ENCODE measurements at places on chromosomes 1 and 21.
A peak's percentile ranks its signal among the peaks of the same experiment; 100 is the strongest.

GRCh38 chr1:37325010-37325409, 149.4 kb upstream of the ZC3H12A start:
- no peak for DNase-seq
- H3K36me3 ChIP-seq: no peaks in the 10 kb centered on the region
- H3K4me1 ChIP-seq: peaks cover 15% of the 10 kb centered on the region
- peaks cover 4% of the 10 kb centered on the region for H3K27me3 ChIP-seq

GRCh38 chr1:108034396-108034795, 69.4 kb upstream of the VAV3 start:
- no peak for DNase-seq
- no peak overlapping the region for H3K27ac ChIP-seq
- peaks cover 3% of the 10 kb centered on the region for H3K36me3 ChIP-seq
- no peaks in the 10 kb centered on the region for H3K27me3 ChIP-seq
- H3K4me3 ChIP-seq: no peak overlapping the region
- H3K4me1 ChIP-seq: peaks cover 2% of the 10 kb centered on the region

DNA sequence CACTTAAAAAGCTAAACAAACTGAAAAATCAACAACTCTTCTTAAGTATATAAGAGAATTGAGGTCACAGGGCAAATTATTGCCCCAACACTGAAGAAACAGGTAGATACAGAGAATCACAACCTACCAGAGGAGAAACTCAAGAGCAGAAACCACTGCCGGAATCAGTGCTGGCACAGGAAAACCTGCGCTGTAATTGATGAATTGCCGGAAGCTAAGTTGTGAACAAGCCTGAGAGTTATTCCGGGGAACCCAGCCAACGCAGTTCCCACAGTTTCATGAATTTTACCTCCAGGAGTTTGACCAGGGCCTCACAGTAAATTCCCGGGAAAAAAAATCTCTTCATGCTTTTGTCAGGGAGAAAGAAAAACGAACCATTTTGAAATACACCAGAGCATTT, 657.1 kb upstream of the BRINP3 start:
- H3K4me1 ChIP-seq: no peaks in the 10 kb centered on the region
- no peak overlapping the region for H3K27ac ChIP-seq
- no peaks in the 10 kb centered on the region for H3K27me3 ChIP-seq
- H3K36me3 ChIP-seq: no peaks in the 10 kb centered on the region

DNA sequence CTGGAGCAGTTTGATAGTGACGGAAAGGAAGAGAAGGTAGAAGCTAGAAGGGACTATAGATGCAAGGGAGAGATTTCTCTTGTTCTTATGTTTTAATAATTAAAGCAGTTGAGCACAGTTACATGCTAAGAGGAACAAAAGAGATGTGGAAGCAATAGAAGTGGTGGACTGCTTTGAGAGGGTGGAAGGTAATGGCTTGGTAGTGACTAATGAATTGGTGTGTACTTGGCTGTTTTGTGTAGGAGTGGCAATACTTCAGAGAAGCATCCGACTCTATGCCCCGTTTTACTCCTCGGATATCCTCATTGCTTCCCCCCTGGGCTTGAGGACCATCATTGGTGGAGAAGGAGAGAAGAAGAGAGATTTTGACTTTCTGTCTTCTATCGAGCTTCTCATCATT, 12.8 kb downstream of the UTP25 start:
- H3K27me3 ChIP-seq: no peaks in the 10 kb centered on the region
- H3K4me3 ChIP-seq: no peak overlapping the region
- H3K4me1 ChIP-seq: no peaks in the 10 kb centered on the region
- H3K36me3 ChIP-seq: peaks cover 47% of the 10 kb centered on the region
- DNase-seq: no peak
- peak overlapping the region; percentile 38 for H3K27ac ChIP-seq

- DNase-seq: no peak
- no peaks in the 10 kb centered on the region for H3K36me3 ChIP-seq
- no peaks in the 10 kb centered on the region for H3K4me1 ChIP-seq
- H3K4me3 ChIP-seq: no peak overlapping the region
These were observed 240.3 kb downstream of the LMX1A start for GRCh38 chr1:165116171-165116570.

DNA sequence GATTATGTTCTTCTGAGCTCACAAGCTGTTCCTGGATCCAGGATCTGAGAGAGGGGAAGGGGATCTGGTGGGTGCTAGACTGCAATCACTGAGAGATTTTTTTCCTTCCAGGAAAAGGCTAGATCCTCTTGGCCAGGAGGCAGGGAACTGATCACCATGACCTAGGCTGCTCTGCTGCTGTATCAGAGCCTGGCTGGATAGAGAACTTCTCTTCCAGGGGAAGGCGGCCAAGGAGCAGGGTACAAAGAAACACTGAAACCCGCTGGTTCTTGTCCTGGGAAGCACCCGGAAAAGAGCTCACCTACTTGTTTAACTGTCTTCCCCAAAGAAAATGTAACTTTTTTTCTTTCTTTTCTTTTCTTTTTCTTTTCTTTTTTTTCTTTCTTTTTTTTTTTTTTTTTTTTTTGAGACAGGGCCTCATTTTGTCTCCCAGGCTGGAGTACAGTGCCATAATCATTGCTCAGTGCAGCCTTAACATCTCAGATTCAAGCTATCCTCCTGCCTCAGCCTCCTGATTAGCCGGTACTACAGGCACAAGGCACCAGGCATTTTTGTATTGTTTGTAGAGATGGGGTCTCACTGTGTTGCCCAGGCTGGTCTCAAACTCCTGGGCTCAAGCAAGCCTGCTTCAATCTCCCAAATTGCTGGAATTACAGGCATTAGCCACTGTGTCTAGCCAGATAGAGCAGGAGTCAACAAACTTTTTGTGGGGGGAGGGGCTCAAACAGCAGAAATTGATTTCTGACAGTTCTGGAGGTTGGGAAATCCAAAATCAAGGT, 12.4 kb upstream of the RPS6KA1 start:
- no peaks in the 10 kb centered on the region for H3K27me3 ChIP-seq
- no peaks in the 10 kb centered on the region for H3K36me3 ChIP-seq
- H3K4me1 ChIP-seq: no peaks in the 10 kb centered on the region
- H3K4me3 ChIP-seq: no peak overlapping the region
- DNase-seq: no peak

DNA sequence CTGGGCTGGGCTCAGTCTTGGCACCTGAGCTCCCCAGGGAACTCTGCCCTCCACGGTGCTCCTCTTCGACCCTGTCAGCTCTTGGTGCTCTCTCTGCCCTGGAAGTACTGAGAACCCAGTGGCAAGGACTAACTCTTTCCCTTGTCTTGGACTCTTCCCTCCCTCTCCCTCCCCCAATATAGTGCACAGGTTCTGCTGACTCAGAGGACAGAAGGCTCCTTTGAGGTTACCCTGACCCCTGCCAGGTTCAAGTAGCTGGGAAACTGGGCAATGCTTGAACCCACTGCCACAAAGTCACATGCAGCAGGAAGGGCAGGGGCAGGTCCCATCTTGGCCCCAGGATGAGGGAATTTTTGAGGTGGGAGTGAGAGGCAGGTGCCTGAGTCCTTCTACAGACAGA, 20.3 kb downstream of the KCNQ4 start:
- H3K27me3 ChIP-seq: no peaks in the 10 kb centered on the region
- no peak for DNase-seq
- H3K4me3 ChIP-seq: no peak overlapping the region
- H3K36me3 ChIP-seq: no peaks in the 10 kb centered on the region
- peaks cover 36% of the 10 kb centered on the region for H3K4me1 ChIP-seq
- H3K27ac ChIP-seq: peak overlapping the region; percentile 21

DNA sequence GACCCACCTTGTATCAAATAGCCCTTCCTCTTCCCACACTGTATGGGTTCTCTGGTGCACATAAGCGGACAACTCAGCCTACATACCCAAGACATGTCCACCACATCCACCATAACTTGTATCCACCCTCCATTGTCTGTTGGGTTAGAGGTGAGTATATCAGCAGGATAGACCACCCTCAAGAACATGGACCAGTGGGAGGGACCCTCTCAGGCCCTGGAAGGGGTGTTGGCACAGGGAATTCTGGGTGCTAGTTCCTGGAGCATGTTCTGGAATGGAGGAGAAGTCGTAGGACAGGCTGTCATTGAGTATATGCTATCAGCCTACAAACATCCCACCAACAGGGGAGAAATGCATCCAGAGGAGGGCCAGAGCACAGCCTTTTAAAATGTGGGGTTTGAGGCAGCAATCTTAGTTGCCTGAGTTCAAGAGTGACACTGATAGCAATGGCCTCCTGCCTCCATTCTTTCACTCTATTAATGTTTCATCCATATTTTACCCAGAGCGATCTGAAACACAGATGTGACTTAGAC, 7.5 kb downstream of the CD55 start:
- peak overlapping the region; percentile 86 for H3K27ac ChIP-seq
- H3K36me3 ChIP-seq: peaks cover 33% of the 10 kb centered on the region
- H3K4me1 ChIP-seq: peaks cover 30% of the 10 kb centered on the region
- H3K4me3 ChIP-seq: no peak overlapping the region
- H3K27me3 ChIP-seq: no peaks in the 10 kb centered on the region

DNA sequence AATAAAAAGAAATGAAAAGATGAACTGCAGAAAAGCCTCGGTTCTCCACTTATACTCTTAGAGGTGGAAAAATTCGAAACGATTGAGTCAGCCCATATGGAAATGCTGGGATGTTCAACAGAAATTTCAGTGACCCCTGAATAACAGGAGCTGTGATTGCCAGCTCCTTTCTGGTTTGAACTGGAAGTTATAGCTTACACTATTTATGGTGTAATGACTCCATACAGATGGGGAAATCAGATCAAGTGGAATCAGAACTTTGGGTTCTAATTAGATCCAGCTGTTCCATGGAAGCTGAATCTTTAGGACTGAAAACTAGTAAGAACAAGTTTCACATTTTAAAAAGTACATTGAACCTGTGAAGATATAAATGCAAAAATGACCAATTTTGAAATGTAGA, 569.3 kb upstream of the ZRANB2 start:
- no peak overlapping the region for H3K4me3 ChIP-seq
- no peaks in the 10 kb centered on the region for H3K36me3 ChIP-seq
- no peaks in the 10 kb centered on the region for H3K4me1 ChIP-seq
- no peak overlapping the region for H3K27ac ChIP-seq

DNA sequence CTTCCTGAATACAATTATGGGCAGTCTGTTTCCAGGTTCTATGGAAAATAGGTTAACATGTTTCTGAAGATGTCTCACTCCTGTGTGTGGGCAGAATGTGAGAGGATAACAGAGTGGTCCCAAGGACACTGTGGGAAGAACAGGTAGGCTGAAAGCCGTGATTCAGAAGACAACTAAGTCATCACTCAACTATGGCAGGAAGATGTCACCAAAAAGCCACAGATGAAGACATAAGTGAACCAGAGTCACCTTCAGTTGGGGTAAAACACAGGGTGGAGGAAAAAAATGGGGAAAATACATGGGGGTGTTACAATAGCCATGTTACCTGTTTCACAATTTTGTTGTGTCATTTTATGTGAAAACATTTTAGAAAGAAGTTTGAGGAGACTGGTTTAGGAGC, 75.1 kb downstream of the UCHL5 start:
- no peak for DNase-seq
- H3K36me3 ChIP-seq: peaks cover 15% of the 10 kb centered on the region
- no peak overlapping the region for H3K27ac ChIP-seq
- peaks cover 3% of the 10 kb centered on the region for H3K4me1 ChIP-seq
- H3K27me3 ChIP-seq: no peaks in the 10 kb centered on the region
- H3K4me3 ChIP-seq: no peak overlapping the region

DNA sequence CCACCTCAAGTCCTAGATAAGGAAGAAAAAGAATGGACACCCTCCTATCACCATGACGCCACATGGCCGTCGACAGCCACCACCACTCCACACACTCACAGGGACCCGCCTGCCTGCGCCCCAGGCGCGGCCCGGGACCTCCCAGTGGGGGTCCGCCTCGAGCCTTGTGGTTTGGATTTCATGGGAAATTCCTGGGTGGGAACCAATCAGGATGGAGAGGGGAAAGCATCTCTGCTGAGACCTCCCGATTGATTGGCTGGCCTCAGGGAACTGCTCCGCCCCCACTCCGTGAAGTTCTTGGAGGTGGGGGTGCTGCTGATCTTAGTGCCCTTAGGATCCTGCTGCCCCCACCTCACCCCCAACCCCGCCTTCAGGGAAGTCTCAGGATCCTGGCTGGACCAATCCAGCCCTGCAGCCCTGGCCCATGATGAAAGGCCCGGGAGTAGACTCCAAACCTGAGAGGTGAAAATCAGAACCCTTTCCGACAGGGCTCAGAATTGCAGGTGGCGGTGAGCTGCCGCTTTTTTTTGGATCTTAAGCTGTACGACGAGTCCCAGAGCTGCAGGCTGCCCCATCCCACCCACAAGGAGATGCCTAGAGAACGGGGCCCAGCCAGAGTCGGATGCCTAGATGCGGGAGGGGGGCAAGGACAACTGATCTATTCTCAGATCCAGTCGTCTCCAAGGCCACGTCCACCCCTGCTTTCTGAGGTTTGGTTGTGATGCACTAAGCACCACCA, 29.0 kb upstream of the TMEM51 start:
- no peak overlapping the region for H3K4me3 ChIP-seq
- H3K27ac ChIP-seq: no peak overlapping the region
- H3K4me1 ChIP-seq: no peaks in the 10 kb centered on the region
- H3K27me3 ChIP-seq: peaks cover 7% of the 10 kb centered on the region
- no peak for DNase-seq

- H3K4me3 ChIP-seq: no peak overlapping the region
- H3K36me3 ChIP-seq: peaks cover 4% of the 10 kb centered on the region
- no peaks in the 10 kb centered on the region for H3K4me1 ChIP-seq
- no peak for DNase-seq
These were observed 75.5 kb downstream of the SERINC2 start for GRCh38 chr1:31488528-31488927.

- no peaks in the 10 kb centered on the region for H3K4me1 ChIP-seq
- no peak overlapping the region for H3K27ac ChIP-seq
- no peaks in the 10 kb centered on the region for H3K36me3 ChIP-seq
- DNase-seq: no peak
These were observed 258.5 kb downstream of the FOXD2 start for GRCh38 chr1:47696404-47696736.

- peaks cover 7% of the 10 kb centered on the region for H3K27me3 ChIP-seq
- no peaks in the 10 kb centered on the region for H3K4me1 ChIP-seq
- peak; percentile 76 for DNase-seq
- no peaks in the 10 kb centered on the region for H3K36me3 ChIP-seq
- H3K4me3 ChIP-seq: no peak overlapping the region
These were observed 45.3 kb upstream of the ARHGEF10L start for GRCh38 chr1:17494114-17494729.

- H3K4me3 ChIP-seq: peak overlapping the region; percentile 10
- peaks cover 19% of the 10 kb centered on the region for H3K4me1 ChIP-seq
- H3K36me3 ChIP-seq: no peaks in the 10 kb centered on the region
- DNase-seq: no peak
- peaks cover 24% of the 10 kb centered on the region for H3K27me3 ChIP-seq
These were observed 52.4 kb upstream of the TMEM51 start for GRCh38 chr1:15100880-15101760.

GRCh38 chr1:225554216-225554812, 98.6 kb downstream of the ENAH start:
- H3K4me3 ChIP-seq: no peak overlapping the region
- peaks cover 1% of the 10 kb centered on the region for H3K27me3 ChIP-seq
- DNase-seq: peak; percentile 20
- no peak overlapping the region for H3K27ac ChIP-seq
- no peaks in the 10 kb centered on the region for H3K4me1 ChIP-seq
- no peaks in the 10 kb centered on the region for H3K36me3 ChIP-seq
